Islet precursor cell (in vitro differentiated cells): ENCODE measurements at places on chromosomes 6 and 20.

- no peak for DNase-seq
Observed at GRCh38 chr6:29146179-29146578, 24.5 kb upstream of the OR2J2 start.

DNA sequence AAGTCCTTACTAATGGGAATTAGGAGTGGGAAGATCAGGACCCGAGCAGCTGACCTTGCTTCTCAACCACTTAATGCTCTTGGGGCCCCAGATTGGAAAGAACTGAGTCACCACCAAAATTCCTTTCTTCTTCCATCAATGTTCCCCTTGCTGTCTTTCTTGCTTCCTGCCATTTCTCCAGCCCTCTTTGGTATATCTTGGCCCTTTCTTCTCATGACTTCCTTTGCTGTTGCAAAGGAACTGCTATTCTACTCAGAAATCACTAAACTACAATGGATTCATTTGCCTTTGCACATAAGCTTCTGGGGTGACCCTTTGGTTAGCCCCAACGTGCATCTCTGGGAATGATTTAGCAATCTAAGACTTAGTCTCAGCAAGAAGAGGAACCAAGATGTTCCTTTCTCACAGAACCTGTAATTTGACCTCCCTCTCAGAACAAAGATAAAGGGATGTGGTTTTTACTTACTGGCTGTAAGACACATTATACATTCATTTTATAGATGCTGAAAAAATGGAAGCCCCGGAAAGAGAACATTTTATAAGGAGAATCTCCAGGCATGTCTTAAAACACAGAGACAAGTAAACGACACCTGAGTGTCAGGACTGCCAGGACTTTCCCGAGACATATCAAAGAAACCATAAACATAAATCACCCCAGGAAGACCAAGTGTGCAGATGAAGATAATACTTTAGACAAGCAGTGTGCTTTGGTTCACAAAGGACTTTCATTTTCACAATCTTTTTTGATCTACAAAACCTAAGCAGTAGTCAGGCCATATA, 99.0 kb upstream of the TNFAIP3 start:
- DNase-seq, result no peak

DNA sequence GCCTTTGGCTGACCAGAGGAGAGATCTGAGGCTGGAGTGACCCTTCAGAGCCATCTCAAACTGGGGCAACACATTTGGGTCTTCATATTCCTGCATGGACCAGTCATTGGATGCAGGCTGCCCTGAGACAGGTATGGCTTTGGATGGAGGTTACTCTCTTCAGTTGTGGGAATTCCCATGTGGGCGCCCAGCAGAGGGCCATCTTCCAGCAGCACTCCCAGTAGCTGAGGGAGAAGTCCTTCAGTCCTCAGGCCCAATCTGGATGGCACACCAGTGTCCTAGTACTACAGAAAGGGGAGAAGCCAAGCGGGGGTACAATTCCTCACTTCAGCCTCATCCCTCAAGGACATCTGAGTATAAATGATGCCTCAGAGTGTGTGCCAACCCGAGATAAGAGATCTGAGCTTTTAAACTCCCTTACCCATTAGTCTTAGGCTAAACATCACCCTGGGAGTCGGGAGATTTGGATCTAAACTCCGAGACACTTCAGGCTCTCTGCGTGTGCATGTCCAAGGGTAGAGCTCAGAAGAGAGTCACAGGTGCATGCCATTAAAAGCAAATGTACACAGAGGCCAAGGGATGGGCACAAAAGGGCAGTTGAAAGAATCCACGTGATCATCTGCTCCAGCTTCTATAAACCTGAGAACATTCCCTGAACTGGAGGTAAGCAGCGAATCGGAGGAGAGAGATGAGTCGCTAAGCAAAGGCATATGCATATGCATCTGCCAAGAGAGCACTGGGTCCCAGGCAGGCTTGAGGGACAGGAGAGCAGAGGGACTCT, 204.6 kb downstream of the CD83 start:
- DNase-seq, result no peak

GRCh38 chr20:45934046-45934585, 367 bp upstream of the PCIF1 start:
- DNase-seq, result no peak

GRCh38 chr6:169370054-169370453, 116.4 kb upstream of the THBS2 start:
- no peak for DNase-seq

- DNase-seq, result no peak
Observed at GRCh38 chr20:33681728-33682353, 4.3 kb downstream of the E2F1 start.

DNA sequence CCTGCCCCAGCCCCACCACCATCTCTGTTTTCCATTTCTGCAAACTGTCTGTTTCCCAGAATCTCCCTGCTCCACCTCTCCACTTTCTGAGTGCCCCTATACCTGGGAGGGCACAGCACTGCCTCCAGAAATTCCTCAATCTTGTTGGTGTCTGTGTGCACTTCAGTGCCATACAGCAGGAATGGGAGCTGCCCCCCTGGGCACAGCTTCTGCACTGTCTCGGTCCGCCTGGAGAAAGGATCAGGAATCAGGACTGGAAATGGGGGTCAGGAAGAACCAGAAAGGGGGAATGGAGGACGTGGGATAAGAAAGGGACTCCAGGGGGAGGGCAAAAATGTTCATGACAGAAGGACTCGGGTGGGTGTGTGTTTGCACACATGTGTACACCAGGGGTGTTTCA, 2.6 kb downstream of the CLIC1 start:
- DNase-seq, result no peak

GRCh38 chr20:24378661-24379483, 90.6 kb upstream of the SYNDIG1 start:
- DNase-seq, result no peak

DNA sequence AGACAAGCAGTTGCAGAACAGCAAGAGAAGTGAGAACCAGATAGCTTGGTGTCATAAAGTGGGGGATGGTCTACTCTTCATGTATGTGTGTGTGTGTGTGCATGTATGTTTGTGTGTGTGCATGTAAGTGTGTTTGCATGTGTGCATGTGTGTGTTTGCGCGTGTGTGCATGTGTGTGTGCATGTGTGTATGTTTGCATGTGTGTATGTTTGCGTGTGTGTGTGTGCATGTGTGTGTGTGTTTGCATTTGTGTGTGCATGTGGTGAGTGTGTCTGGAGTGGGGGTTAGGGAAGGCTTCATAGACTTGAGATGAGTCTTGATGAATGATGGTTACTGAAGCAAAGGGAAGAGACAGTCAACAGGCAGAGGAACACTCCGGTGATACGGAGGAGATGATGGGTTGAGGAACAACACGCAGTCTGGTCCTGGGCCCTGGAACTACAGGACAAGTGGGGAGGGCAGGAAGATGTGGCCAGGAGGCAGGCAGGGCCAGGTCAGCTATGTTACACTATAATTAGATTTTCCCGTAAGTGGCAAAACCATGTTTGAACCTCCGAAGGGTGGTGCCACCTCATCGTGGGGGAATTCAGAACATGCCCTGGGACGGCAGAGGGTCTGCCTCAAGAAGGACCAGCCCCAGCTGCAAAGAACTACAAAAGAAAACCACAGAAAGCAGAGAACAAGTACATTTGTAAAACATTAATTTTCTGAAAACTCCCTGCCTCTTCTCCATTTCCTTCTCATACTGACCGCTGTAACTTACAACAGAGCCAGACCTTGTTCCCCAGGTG, 38.7 kb upstream of the PDE10A start:
- DNase-seq, result no peak

- peak; percentile 93 for DNase-seq
Observed at GRCh38 chr6:137237413-137238170, 18.4 kb upstream of the IFNGR1 start.

- DNase-seq, result no peak
Observed at GRCh38 chr6:12442455-12442854, 152.3 kb downstream of the EDN1 start.

GRCh38 chr6:166647896-166648295, 20.8 kb upstream of the RPS6KA2 start:
- no peak for DNase-seq

- no peak for DNase-seq
Observed at GRCh38 chr6:34656378-34657036, 40.1 kb downstream of the ILRUN start.

DNA sequence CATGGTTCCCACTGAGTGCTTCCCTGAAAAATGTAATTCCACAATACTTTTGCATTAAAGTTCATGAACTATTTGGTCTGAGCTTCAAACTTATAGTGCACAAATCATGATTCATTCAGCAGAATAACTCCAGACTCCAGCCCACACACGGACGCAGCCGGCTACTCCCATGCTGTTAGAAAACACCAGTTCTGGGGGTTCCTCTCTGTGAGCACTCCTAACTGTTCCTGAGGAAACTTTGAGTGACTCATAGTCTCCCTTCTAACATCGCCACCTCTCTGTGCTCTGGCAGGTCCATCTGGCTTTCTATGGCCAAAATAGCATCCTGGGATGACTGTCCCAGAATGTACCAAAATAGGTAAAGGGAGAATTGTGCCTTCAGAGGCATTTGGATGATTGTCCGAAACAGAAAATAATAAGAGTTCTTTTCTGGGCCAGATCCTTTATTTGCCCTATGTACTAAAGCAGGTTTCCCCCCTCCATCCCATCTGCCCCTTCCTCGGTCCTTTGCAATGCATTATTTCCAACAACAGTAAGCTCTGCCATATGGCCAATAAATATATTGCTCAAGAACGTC, 32.3 kb upstream of the LY86 start:
- no peak for DNase-seq
